Sciatic nerve (tissue), 2 donors: ENCODE measurements at places on chromosomes 4 and X. TPM values are rescaled to one million over a fixed set of nuclear protein-coding genes. Genes with fewer than 3 reads are reported as not detected.

GRCh38 chr4:26476545-26476944 is 13.7 kb downstream of the CCKAR start:
- DNase-seq, result no peak

GRCh38 chrX:134396174-134396573 is 63.8 kb upstream of the HPRT1 start:
- DNase-seq, result no peak

GRCh38 chr4:151709587-151709986 is 51.2 kb downstream of the GATB start:
- no peak for DNase-seq

DNA sequence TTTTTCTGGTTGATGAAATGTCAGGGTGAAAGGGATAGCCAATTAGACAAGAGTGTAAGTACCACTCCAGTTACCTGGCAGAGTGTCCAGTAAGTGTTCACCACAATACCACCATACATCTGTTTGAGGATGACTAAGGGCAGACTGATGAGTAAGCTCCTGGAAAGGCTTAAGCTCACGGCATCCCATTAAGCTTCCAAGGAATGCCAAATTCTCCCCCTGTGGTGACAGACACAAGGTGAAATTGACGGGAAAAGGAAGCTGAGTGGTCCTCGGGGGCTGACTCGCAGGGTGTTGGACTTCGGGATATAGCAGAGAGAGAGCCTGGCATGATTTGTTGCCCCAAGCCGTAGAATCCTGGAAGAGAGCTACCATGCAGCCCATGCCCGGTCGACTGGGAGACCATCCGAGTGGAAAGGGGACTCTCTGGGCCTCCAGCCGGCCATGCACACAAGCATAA is 7.6 kb upstream of the BST1 start:
- no peak for DNase-seq

- DNase-seq, result no peak
These were observed 34.4 kb upstream of the TBL1X start for GRCh38 chrX:9430346-9430921.

- DNase-seq, result no peak
These were observed 75.9 kb upstream of the ENPP6 start for GRCh38 chr4:184293552-184293951.

IL13RA1 gene
- 55.9 TPM for total RNA-seq
